MV-4-11 (cell line): ENCODE measurements at places on chromosomes 7 and 10.

DNA sequence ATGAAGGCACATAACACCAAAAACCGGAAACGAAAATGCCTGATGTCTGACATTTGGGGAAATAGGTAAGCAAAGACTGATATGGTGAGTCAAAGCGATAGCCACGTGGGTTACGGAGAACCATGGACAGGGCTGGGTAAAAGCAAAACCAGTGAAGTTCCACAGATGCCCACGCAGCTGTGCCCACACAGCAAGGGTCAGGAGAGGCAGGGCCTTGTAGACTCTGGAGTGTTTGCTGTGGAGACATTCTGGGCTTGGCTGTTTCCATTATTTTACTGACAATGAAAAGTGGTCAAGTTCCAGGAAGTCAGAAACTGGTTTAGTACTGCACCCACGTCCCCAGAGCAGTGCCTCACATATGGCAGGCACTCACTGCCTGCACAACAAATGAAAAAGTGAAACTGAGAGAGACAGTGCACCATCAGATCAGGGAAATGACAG is 148.7 kb downstream of the ZMYND11 start:
- peak; percentile 93 for DNase-seq

- DNase-seq, result peak; percentile 85
Observed at GRCh38 chr7:36217961-36218284, 64.9 kb downstream of the EEPD1 start.

- peak; percentile 14 for DNase-seq
Observed at GRCh38 chr7:47328392-47329319, 253.3 kb downstream of the TNS3 start.

GRCh38 chr7:15087771-15088170 is 185.2 kb upstream of the DGKB start:
- DNase-seq, result no peak

GRCh38 chr10:103711351-103711994 is 143.9 kb downstream of the SH3PXD2A start:
- DNase-seq, result no peak
